ENCODE measurements at places on chromosomes 12 and 14.

DNA sequence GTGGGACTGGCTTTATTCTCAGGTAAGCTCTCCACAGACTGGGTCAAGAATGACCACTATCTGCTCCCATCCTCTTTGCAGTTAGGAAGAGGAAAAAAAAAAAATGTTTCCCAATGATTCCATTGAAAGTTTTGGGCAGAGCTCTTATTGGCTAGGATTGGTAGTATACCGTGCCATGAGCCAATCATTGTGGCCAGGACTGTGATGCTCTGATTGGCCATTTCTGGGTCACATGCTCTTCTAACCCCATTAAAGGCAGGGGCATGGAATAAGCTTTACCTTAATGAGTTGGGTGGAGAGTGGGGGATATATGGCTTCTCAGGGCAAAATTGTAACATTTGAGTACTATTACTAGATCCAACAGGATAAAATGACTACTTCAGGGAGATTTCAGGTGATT is 49.4 kb upstream of the WSCD2 start:
- peaks cover 22% of the 10 kb centered on the region for H3K27me3 ChIP-seq
- no peak overlapping the region for H3K4me3 ChIP-seq
- no peak overlapping the region for H3K27ac ChIP-seq
- H3K4me1 ChIP-seq, result no peaks in the 10 kb centered on the region

DNA sequence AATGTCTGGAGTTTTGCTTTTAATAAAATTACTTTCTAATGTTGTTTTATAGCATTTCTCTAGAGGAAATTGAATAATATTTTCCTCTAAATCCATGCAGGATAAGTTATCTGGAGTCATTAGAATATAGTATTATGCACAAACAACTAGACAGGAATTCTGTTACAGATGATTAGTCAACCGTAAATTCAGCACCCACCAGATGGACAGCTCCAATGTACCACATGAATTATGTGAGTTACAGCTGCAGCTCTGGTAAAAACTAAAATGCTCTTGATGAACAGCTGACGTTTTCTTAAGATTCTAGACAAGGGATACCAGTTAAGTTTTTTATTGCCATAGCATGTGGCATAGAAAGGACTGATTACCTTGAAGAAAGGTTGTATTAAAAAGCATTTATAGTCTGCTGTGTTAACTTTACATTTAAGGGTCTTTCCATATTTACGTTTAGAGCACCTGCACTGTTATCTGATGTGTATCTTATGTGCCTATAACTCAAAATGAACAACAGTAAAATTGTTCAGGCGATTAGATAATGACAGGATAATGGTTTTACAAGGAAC is 321.4 kb upstream of the LRFN5 start:
- H3K27me3 ChIP-seq, result no peaks in the 10 kb centered on the region
- H3K27ac ChIP-seq, result no peak overlapping the region
- no peak for DNase-seq
- no peaks in the 10 kb centered on the region for H3K4me1 ChIP-seq

GRCh38 chr12:6887460-6887859 is 14.4 kb upstream of the SPSB2 start:
- no peak overlapping the region for H3K27ac ChIP-seq
- H3K4me1 ChIP-seq, result peaks cover 19% of the 10 kb centered on the region
- no peak for DNase-seq

DNA sequence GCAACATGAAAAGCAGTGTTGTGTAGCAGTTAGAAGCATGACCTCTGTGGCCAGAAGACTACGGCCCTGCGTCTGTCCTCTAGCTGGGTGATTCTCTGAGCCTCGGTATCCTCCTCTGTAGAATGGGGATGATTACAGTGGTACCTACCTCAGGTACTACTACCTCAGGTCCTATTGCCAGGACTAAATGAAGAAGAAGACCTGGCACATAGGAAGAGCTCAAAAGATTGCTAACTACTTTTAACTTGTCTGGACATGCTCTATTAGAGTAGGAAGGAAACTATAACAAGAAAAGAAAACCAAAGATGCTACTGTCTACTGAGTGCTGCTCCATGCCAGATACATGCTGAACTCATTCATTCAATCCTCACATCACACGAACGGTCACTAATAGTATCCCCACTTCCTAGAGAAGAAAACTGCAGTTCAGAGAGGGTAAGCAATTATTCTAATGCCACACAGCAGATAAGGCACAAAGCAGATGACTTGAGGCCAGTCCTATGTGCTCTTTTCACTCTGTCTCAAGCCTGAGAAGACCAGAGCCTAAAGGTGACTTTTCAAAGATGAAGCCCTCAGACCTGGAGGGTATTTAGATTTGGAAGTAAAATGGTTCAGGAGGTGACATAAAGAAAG is 108.1 kb upstream of the HIF1A start:
- no peak for DNase-seq
- H3K36me3 ChIP-seq, result no peaks in the 10 kb centered on the region
- H3K4me1 ChIP-seq, result peaks cover 30% of the 10 kb centered on the region
- H3K4me3 ChIP-seq, result no peak overlapping the region
- no peak overlapping the region for H3K27ac ChIP-seq

All from activated naive CD8-positive, alpha-beta T cell treated with anti-CD3 and anti-CD28 coated beads, Interleukin-2, amount 50 U/mL, for 24 hours (primary cell).